ENCODE measurements at places on chromosomes 13 and 19.

- no peak for DNase-seq
These were observed 74.9 kb upstream of the KCTD15 start for GRCh38 chr19:33721735-33722297.

DNA sequence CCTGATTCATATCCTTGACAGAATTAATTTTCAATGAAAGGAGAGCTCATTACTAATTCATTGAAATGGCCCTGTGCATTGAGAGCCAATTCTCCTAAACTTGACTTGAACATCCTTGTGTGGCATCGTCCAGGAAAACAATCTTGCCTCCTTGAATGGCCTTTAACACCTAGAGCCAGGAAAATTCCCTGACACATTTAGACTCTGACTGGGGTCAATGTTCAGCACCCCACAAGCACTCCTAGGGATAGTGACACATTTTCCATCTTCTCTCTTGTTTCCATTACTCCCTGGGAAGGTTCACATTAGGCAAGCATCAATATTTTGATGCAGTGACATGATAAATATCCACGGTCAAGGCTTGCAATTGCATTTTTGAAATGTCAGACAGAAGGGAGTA is 218.9 kb downstream of the LACC1 start:
- no peak for DNase-seq

DNA sequence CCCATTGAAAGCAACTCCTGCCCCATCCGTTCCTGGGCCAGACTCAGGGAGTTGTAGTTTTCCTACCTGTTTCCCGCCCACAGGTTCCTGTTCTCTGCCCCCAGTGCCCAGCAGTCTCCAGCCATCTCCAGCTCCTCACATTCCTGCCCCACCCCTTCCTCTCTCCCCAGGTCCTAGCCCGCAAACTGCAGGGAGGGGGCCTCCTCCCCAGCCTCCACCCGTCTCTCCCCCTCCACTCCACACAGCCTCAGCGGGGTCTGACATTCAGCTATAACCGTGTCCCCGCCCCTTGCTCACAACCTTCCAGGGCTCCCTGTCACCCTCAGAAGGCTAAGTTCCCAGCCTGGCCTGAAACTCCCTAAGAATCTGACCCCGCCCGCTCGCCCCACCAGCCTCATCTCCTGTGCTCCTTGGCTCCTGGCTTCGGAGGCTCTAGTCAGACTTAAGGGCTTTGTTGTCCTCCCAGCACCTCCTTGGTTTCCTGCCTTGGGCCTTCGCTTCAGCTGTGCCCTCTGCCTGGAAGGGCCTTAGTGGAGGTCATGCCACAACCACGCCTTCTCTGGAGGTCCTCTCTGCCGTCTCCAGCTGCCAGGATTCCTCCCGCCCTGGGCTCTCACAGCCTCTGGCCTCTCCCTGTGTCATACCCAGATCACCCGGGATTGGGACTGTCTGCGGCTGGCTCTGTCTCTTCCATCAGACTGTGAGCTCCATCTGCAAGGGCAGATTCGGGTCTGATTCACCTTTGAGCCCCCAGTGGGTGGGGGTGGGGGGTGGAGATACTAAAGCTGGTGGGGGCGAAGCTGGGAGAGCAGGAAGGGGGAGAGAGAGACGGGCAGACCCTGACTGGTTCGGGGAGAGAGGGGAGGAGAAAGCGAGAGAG is 5.1 kb upstream of the SPACA6 start:
- peak; percentile 59 for DNase-seq

DNA sequence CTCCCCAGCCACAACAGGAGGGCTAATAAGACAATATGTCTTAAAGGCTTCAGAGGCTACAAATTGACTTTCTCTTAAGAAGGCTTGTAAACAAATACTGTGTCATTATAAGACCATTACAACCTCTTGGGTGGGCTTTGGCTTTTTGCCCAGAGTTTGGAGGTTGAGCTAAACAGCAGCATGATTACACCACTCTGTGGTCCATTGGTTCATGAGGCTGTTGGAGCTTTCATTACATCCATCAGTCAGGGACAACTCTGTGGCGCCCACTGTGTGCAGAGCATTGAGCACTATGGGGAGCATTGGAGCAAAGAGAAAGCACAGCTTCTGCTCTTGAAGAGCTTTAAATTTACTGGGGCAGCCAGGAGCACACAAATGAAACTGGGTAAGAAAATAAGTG is 75.9 kb downstream of the TNFSF11 start:
- DNase-seq, result peak; percentile 57

- no peak for DNase-seq
These were observed 44.7 kb downstream of the TPT1 start for GRCh38 chr13:45296259-45296658.

DNA sequence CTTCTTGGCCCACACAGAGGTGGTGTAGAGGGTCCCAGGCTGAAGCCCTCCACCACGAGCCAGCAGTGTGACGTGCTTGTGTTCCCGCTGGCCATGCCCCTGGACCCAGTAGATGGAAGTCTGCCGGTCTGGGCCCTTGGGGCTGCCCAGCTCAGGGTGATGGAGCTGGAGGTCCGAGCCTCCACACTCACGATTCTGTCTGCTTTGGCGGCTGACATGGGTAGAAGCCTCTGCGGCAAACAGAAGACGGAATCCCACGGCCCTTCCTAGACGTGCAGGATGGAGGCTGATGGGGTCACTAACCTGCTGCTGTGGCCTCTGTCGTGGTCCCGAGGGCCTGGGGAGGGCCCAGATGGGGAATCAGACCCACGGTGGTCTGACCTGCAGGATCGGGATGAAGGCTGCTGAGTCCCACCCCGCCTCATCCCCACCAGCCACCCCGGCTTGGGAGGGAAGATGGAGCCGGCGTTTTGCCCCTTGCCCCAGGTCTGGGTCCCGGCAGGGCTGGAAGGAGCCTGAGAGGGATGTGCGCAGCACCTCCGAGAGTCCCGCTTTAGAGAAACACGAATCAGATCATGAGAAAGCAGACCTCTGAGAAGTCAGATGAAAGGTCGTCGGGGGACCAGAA is 4.4 kb downstream of the TMEM86B start:
- DNase-seq, result no peak

- DNase-seq, result peak; percentile 46
These were observed 43.5 kb downstream of the NEK5 start for GRCh38 chr13:52085421-52085820.

- no peak for DNase-seq
These were observed 16.9 kb downstream of the DPY19L3 start for GRCh38 chr19:32422435-32422834.

All from fibroblast of skin of right quadriceps (primary cell).